ENCODE measurements at places on chromosomes 6 and 20. TPM values are rescaled to one million over a fixed set of nuclear protein-coding genes. Genes with fewer than 3 reads are reported as not detected.

POU3F2 gene
- not detected for total RNA-seq

TNXB gene
- 210 TPM for total RNA-seq

DOK5 gene
- total RNA-seq, result 11.6 TPM

RAD21L1 gene
- total RNA-seq, result not detected

VSTM2L gene
- total RNA-seq, result 303 TPM

OOEP gene
- total RNA-seq, result not detected

RAB32 gene
- total RNA-seq, result 18.6 TPM

SULF2 gene
- total RNA-seq, result 33.7 TPM

CLPSL2 gene
- total RNA-seq, result not detected

MYB gene
- total RNA-seq, result not detected

CPXM1 gene
- 2.9 TPM for total RNA-seq

ADGRB3 gene
- total RNA-seq, result 1.3 TPM

KIFC1 gene
- total RNA-seq, result 0.59 TPM

EGFL8 gene
- 5.2 TPM for total RNA-seq

NPEPL1 gene
- 14.1 TPM for total RNA-seq

SAMD5 gene
- 1.4 TPM for total RNA-seq

DNA sequence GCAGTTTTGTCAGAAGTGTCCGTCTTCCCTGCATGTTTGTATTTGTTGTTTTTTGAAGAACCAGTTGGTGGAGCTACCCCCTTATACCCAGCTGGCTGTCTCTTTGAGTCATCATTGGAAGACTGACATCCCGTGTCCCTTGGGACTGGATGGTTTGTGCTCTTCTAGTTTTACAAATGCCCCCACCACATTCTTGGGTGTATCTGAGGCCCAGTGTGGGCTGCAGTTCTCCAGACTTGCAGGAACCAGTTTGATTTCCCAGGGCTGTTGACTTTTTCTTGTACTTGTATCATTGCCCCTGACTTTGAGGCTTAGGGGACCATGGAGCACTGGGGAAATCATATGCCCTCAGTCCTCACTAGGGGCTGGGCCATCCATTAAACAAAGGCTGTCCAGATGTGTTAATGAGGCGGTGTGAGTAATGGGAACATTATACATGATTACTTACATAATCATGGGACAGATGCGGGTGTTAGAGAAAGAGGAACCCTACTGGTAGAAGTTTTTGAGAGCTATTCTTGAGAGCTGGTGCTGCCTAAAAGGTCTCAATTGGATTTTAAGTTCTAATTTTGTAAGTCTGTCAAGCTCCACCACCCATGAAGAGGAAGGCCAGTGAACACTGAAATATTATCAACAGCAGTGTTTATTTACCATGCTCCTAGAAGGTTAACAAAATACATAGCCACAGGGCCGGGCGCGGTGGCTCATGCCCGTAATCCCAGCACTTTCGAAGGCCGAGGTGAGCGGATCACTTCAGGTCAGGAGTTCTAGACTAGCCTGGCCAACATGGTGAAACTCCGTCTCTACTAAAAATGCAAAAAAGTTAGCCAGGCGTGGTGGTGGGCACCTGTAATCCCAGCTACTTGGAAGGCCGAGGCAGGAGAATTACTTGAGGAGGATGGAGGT is 8.5 kb downstream of the JARID2 start:
- DNase-seq, result no peak

- no peak for DNase-seq
Measured at GRCh38 chr6:168376120-168376519, 56.5 kb upstream of the DACT2 start.

DNA sequence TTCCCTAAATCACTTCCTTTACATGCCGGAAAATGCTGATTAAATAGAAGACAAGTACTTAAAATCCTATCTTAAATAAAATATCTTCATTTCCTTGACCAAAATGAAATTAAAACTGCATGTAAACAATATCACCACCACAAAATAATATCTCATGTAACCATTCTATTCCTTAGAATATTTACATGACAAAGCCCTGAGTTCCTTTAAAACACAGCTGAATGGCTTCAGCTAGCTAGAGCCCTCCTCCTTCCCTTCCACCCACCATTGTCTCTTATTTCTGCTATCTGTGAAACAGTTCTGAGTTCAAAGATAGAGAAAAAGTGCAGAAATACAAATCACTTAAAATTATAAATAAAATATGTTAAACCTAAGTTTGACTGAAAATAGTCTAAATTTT is 103.1 kb downstream of the HIVEP2 start:
- DNase-seq, result no peak

- no peak for DNase-seq
Measured at GRCh38 chr6:138310821-138311220, 66.9 kb upstream of the SMIM28 start.

DNA sequence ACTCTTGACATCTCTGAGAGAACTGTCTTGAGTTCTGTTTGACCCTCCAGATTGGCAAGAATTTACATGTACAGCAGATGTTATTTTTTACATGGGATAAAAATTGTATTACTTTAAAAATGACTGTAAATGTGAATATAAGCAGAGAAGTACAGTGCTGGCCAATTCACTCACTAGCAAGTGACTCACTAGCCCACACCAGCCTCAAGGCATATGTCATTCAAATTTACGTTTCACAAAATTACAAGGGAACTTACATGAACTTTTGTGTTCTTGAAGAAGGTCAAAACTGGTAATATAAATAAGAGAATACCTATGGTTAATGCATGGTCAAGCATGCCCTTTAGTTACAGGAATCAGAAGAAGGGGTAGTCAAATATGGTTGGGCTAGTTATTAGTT is 54.0 kb upstream of the HMGCLL1 start:
- DNase-seq, result no peak

- no peak for DNase-seq
Measured at GRCh38 chr20:48404598-48404997, 423.2 kb downstream of the PREX1 start.

DNA sequence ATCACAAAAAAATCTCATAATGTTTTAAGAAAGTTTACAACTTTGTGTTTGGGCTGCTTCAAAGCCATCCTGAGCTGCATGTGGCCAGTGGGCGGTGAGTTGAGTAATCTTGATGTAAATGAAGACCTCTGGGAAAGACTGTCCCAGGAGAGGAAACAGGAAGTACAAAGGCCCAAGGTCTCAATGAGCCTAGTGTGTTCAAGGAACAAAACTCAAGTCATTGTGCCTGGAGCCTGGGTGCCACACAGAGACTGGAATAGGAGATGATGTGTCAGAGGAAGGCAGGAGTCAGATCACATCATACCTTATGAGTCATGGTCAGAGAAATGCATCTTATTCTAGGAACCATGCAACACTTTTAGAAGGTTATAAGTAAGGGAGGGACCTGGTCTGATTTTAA is 51.5 kb downstream of the COL19A1 start:
- no peak for DNase-seq

DNA sequence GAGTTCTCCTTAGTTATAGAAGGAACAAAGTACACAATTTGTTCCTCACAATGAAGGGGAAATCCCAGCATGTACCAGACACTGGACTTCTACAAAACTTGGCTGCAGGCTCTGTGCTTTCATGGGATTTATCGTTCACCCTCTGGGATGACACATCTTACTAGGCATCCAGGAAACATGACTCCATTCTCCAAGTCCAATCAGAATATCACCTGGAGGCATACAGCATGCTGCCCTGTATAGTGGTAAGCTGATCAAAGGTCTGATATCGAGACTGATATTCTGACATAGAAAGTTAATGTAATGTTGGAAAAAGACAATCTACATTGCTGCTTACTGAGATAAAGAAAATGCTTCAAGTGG is 6.7 kb downstream of the RWDD2A start:
- DNase-seq, result no peak

GRCh38 chr6:8180327-8181159 is 78.2 kb upstream of the EEF1E1 start:
- no peak for DNase-seq

- DNase-seq, result no peak
Measured at GRCh38 chr6:13927203-13927602, 2.5 kb downstream of the RNF182 start.

DNA sequence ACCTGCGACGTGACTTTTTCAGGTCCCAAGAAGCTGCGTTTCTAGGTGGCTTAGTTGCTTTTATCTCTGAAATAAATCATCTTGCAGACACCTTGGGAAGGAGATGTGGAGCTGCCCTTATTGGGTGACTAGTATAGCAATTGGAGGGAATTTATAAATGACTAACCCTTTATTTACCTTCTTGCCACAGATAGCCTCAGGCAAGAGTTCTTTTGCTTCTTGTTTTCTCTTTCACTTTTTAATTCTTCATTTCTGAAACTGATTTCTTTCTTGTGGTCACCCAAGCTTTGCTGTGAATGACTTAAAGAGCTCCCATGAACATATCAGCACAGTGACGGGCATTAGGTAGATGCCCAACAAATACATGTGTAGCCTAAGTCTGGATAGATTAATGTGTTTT is 3.0 kb downstream of the ADGRF4 start:
- DNase-seq, result no peak

DNA sequence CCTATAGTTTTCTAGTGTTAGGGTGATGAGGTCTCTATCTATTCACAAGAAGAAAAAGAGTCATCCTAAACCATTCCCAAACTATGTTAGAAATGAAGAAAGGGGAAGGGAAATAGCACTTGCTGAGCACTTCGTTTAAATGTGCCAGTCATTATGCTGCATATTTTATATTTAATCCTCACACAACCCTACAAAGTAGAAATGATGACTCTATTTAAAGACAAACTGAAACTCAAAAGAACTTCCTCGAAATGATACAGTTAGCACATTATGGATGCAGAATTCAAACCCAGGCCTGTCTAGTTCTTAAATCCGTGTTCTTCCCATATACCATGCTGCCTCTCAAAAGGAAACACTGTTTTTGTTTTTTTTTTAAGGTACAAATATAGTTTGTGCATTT is 174.6 kb downstream of the GMPR start:
- no peak for DNase-seq

GRCh38 chr6:34135541-34135940 is 10.3 kb downstream of the GRM4 start:
- DNase-seq, result no peak

DNA sequence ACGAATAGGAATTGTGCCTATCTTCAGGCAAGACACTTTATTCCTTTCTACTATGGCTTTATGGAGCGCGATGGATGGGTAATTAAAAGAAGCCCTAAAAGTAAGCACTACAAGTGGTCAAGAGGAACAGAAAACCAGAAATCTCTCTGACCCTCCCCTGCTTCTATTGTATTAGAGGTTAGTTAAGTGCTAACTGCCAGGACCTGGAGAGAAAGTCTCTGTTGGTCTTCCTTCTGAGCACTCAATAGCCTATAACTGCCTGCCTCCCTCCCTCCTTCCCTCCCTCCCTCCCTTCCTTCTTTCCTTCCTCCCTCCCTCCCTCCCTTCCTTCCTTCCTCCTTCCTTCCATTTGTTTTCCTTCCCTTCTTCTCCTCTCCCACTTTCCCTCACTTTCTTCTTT is 133.7 kb downstream of the C6orf58 start:
- no peak for DNase-seq

DNA sequence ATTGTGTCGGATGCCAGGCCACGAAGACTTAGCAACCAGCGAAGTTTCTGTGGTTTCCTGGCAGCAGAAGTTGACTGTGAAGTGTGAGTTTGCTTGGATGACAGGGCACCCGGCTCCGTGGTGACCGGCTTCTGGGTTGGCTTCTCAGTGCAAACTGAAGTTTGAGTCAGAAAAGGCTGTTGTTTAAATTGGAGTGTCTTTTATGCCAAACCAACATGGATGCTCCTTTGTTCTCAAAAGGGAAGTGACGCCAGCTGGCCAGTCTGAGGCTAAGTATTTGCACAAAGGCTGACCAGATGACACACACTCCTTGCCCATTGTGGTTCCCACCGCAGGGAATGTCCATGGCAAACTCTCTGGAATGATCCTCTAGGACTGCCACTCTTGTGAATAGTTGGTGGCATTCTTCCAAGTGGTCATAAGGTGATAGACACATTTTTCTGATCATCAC is 164.8 kb upstream of the QKI start:
- DNase-seq, result no peak

DNA sequence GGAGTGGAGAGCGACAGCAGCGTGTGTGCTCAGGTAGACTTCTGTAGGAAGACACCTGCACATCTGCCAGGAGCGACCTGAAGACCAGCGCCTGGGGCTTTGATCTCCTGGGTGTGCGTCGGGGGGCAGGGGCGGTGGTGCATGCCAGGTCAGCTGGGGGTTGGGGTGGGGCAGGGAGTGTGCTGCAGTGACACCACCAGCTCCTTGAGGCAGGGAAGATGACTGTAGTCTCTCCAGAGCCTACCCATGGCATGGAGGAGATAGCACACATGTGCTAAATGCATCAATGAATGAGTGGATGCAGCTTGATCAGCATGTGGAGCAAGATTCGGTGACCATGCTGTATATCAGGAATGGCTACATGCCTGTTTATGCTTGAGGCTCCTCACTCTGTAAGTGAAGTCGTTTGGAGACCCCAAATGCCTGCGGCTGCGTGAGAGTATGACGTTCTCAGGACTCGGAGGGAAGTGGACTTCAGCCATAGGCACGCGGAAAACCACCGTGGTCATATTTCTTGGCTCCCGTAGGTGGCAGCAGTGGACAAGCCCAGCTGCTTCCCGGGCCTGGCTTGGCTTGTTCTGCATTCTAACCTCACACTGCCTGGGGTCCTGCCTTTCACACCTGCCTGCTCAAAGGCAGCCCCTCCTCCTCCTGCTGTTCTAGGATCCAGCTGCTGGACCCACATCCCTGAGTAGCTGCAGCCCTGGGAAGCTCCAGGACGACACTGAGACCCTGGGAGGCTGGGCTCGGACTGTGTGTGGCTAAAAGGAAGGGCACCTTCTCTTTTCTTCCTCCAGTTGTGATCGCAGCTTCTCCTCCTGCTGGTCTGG is 39.4 kb upstream of the KCNK16 start:
- peak; percentile 68 for DNase-seq

GRCh38 chr6:128712898-128713297 is 170.0 kb upstream of the LAMA2 start:
- no peak for DNase-seq

GRCh38 chr6:142055219-142055618 is 77.5 kb upstream of the GJE1 start:
- no peak for DNase-seq

GRCh38 chr6:41572613-41573012 is 26.4 kb downstream of the FOXP4 start:
- no peak for DNase-seq

GRCh38 chr20:60261333-60261732 is 303.1 kb downstream of the CDH26 start:
- DNase-seq, result no peak

GRCh38 chr20:44819936-44820335 is 9.6 kb upstream of the RIMS4 start:
- DNase-seq, result no peak

Data from right atrium auricular region (tissue), 2 donors.